ENCODE measurements at places on chromosomes 3 and 15.

- DNase-seq = no peak
Observed at GRCh38 chr3:188531210-188531609, 377.3 kb downstream of the LPP start.

GRCh38 chr15:61158504-61159407 lies 70.3 kb downstream of the RORA start:
- DNase-seq = no peak

- no peak for DNase-seq
Observed at GRCh38 chr3:76942101-76942500, 97.8 kb upstream of the ROBO2 start.

DNA sequence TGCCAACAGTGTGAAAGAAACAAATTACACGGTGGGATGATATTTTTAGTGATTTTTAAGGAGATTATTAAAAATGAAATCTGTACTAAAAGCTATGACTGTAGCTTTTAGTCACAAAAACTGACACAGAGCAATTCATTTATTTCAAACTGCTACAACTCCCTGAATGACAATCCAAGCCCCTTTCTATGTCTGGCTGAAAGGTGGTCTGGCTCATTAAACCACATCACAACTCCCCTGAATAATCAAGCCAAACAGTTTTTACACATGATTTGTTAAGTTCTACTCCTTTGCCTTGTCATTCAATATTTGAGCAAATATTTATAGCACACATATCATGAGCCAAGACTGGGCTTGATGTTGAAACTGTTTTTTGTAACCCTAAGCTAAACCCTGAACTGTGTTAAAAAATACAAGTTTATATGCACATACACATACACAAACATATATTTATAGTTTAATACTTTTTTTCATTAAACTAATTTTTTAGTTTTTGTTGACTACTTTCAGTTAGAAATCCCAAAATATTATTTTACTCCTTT lies 125.5 kb downstream of the RBMS3 start:
- DNase-seq = no peak

- no peak for DNase-seq
Observed at GRCh38 chr3:126512026-126512425, 5.5 kb downstream of the UROC1 start.

DNA sequence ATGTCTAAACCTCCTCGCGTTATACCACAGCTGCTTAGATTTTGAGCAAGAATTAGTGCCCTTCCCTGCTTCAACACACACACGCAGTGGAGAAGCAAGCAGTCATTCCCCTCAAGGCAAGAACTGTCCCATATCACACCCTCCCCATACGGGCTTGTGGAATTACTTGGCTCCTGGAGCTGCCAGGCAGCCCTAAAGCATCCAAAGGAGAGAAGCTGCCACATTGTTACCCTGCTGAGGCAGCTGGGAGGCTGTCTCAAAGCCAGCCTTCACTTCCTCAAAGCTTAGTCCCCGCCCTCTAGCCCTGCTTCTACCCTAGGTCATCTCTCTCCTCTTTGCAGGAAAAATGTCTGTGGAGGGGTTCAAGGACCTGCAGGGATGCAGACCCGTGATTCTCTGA lies 153.4 kb downstream of the RORA start:
- no peak for DNase-seq

DNA sequence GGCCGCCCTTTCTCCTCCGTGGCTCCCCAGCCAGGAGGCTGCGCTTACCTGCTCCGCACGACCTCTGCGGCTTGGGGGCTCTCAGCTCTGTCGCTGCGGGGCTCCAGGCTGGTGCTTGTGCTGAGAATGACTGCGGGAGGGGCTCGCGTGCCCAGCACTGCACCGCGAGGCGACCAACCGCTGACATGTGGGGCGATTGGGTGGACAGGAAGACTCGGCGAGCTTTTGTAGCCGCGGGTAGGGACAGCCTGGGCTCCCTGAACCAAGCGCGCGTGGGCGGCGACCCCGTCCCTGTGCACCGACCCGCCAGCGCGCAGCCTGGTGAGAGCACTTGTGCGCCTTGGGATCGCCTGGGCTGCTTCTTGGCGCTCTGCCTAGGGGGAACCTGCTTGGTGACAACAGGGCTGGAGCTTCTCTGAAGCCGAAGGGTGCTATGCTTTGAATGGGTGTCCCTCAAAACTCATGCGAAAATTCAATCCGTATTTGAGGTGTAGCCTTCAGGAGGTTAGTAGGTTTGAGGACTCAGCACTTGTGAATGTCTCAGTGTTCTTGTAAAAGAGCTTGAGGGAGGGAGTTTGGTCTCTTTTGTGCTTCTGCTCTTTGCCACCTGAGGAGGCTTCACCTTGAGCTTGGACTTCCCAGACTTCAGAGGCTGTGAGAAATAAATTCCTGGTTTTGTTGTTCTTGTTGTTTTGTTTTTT lies 50.4 kb downstream of the IL12A start:
- peak; percentile 30 for DNase-seq

GRCh38 chr3:169510693-169511010 lies 152.9 kb downstream of the MECOM start:
- no peak for DNase-seq

DNA sequence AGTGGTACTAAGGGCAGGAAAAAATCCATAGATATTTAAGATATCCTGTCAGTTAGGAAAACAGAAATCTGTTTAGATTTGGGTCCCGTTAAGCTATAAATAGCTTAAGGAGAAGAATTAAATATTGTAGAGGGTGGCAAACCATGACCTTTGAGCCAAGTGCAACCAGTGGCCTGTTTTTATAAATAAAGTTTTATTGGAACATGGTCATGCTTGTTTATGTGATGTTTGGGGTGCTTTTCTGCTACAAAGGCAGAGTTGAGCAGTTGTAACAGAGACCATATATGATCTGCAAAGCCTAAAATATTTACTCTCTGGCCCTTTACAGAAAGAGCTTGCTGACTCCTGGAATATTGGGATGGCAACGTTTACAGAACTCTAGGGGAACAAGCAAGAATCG lies 66.3 kb downstream of the SQOR start:
- no peak for DNase-seq

DNA sequence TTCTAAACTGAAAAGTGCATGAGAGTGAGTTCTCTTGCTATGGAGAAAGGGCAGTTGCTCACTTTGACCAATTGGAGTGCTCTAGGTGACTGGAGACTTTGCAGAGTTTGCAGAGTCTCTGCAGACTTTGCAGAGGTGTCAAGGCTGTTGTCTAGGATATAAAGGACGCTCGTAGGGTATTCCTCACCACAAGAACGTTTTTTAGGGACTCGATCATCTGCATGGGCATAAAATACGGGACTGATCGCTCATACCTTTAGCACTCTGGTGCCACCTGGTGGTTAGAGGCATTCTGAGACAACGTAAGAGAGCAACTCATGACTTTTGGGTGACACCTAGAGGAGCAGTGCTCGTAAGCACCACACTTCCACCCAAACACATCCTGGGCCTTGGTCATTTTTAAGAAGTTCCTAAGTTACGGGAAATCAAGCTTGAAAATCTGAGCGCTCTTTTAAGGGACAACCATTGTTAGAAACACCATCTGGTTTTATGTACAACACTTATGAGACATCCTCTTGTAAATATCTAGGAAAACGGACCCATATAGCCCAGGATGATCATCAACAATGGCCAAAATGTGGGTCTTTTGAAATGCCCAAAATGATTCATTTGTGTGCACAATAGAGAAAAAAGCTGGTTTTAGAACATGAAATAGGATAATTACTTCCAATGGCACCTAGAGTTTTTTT lies 51.6 kb upstream of the XCR1 start:
- DNase-seq = peak; percentile 81

DNA sequence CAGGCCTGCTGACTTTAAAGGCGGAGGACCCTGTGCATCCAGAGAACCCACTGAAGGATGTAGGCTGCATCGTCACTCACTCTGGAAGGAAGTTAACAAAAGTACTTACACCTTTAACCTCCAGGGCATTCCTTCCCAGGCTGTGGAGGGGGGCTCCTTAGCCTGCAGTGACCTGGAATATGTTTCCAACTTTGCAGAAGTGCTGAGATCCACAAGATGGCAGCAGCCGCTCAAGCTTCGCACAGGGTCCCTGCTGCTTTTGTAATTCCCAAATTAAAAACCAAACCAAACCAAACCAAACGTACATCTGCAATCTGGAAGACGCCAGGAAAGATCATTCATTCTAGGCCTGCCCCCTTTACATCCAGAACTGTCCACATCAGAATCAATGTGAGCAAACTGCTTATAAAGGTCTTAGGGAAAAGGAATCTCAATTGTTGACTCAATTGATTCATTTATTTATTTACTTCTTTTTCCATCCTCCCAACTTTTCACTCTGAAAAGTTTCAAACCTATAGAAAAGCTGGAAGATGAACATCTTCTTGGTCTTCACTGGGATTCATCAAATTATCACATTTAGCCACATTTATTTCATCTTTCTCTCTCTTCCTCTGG lies 70.5 kb upstream of the KLHL25 start:
- peak; percentile 47 for DNase-seq

DNA sequence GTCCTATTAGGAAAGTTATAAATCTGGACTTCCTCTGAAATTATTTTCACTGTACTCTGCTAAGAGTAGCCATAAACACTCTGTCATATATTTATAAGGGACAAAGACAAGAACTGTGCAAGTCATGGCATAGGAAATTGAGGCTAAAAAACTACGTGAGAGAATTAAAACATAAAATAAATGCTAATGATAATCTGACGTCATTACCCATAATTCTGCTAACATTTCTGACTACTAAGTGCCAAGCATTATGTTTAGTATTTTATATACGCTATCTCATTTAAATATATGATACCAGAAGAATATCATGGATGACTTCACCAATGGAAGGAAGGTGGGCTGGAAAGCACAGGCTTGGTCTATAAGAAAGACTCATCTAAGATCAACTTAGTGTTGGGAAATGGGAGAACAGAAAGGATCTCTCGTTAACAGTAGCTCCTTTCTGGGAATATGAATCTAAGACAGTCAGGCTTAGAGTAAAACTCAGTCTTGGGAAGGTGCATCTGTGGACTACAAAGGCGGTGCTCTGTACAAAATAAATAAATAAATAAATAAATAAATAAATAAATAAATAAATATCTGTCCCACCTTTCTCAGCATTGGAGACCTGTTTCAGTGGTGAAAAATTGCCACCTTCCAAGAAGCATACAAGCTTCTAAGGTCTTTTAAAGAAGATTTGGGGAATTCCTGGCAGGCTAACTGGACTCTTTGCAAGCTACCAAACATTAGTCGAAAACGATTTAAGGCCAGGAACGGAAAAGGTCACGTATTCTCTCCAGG lies 267.4 kb downstream of the CGGBP1 start:
- DNase-seq = no peak

DNA sequence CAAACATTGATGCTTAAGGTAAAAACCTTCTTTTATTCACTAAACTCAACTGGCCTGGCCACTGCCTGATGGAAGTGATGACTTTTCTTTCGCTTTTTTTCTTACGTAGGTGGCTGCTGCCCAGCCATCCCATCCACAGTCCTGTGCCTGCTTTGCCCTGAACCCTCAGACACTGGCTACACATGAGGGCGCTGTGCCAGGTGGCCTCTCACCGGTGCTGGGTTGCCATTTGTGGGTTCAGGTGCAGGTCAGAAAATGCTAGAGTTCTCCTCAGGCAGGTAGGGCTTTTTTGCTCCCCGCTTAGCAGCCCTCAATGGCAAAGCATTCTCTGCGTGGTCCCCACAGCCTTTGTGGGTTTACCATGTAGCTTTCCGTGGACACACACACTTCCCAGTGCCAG lies 88.3 kb upstream of the PRR23E start:
- DNase-seq = no peak

DNA sequence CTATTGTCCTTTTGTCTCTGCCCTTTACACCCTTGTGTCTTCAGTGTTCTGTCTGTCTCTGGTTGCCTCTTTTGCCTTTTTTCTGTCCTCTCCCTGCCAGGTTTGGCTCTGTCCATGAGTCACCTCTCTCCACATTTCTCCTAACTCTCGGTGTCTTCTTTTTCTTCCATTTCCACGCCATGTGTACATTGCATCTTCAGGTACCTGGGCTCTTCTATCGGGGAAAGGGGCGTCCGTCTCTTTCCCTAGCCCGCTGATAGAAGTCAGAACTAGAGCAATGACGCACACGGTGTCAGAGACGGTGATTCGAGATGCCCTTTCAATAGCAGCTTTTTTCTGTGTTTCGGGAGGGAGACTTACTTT lies 641 bp downstream of the OPA1 start:
- peak; percentile 36 for DNase-seq

GRCh38 chr3:121941592-121941991 lies 47.4 kb downstream of the SLC15A2 start:
- DNase-seq = no peak

DNA sequence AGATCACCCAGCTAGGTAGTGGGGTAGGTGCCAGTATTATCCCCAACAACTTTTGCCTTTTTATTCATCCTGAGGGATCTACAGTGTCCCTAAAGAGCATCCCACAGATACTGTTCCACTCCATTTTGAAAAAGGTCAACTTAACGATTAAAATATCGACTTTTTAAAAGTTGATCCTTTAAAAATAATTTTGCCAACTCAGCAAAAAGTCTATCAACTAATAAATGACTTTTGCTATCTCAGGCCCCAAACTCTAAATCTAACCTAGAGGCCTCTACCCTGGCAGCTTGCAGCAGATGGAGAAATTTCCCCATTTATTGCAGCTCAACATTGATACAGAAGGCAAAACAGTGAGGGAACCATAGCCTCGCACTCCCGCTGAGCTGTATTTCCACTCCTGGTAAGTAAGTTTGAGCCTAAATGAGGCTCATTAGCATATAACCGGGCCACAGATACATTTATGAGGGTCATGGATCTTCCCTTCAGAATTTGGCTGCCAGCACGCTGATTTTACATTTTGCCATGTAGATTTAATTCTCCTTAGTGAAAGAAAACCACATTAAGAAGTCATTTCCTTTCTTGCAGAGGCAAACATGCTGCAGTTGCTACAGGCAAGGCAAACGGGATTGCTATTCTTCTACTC lies 704.1 kb upstream of the CFAP20DC start:
- no peak for DNase-seq

All from NCI-H345 (cell line).